ENCODE measurements at places on chromosomes 1 and 21.

GRCh38 chr1:16925635-16926490 lies 4.1 kb downstream of the CROCC start:
- no peak for DNase-seq

DNA sequence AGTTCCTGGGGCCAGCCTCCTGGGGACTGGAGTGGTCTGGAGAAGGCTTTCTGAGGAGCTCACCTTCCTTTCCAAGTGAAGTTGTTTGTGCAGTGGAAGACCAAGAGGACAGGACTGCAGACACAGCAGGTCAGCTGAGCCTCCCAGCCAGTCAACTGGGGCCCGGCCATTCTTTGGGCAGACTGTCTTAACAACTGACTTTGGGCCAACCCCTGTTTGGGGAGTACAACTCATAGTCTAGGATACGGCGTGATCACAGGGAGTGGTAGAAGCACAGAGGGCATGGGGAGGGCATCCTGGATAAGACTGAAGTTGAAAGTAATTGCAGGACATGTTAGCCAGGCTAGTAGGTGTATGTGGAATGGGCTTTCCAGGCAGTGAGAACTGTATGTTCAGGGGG lies 50.3 kb downstream of the PGM1 start:
- no peak for DNase-seq

DNA sequence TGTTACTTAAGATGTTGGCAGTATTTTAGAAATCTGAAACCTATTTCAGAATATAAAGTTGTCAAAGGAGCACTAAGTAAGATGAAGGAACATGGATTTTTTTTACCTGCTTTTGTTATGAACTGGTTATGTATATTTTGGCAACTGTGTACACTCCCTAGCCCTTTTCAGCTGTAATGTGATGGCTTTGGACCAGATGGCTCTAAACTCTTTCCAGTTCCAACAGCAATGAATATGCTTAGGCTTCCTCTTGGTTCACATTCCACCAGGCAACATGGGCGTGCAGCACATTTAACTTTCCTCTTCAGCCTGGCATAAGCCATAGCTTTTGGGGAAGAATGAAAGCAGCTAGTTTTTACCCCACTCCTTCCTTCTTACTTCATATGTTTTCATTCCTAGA lies 95.6 kb upstream of the ADAMTS5 start:
- DNase-seq: no peak

- DNase-seq: peak; percentile 13
Measured at GRCh38 chr1:111441573-111442192, 7.4 kb downstream of the WDR77 start.

DNA sequence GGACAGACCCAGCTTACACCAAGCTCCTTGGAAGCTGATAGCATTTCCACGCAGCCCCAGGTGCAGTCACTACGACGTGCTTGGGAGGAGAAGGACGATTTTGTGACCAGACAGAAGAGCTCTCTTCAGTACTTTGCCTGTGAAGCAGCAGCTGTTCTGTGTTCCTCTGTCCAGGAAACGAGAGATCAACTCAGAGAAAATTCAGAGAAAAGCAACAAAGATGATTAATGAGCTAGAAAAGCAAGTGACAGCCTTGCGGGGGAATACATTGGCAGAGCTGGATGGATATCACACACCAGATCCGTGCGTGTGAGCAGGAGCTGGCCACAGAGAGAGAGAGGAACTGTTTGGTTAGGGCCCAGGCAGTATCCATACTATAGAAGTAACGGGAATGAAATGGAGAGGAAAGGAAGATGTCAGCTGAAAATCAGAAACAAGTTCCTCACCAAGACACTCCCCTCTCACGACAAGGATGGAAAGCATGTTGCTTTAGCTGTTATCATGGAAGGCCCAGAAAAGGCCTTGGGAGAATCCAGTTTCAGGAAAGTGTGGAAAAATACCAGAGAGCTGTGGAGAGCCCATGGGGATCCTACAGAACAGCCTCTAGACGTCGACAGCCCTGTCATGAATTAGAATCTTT lies 106.2 kb downstream of the TOMM20 start:
- no peak for DNase-seq

GRCh38 chr1:212007886-212008285 lies 27.5 kb downstream of the INTS7 start:
- DNase-seq: no peak

GRCh38 chr1:66542811-66543767 lies 9.1 kb downstream of the SGIP1 start:
- no peak for DNase-seq

DNA sequence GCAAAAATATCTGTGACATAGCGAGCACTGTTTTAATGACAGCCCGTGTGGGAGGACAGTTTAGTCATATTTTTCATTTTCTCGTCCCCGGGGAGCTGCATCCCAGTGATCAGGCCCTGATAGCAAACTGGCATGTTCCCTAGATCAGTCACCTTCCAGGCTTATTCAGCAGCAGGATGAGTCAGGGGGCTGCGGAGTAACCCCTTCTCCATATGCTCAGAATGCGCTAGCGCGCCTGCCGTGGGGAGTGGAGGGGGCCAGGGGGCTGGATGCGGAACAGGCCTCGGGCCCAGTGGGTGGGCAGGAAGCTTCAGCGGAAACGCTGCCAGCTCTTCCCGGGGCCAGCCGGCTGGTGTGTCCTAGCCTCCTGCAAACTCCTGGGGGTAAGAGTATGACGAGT lies 94.0 kb downstream of the KCND3 start:
- DNase-seq: no peak

- DNase-seq: no peak
Measured at GRCh38 chr1:150965605-150966004, 9.0 kb downstream of the CERS2 start.

- DNase-seq: no peak
Measured at GRCh38 chr1:228420968-228421826, 4.5 kb upstream of the TRIM17 start.

DNA sequence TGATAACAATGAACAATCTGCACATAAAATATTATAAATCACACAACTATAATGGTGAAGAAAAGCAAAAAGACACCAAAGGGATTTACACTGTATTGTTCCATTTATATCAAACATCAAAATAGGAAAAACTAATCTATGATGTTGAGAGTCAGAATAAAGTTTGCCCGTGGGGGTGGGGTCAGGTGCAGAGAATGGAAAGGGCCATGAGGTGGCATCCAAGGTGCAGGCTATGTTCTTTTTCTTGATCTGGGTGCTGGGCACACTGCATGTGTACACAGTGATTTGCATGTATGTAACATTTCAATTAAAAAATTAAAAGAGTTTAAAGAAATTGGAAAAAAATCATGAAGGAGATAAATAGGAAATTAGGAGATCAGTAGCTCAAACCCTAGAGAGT lies 127.3 kb downstream of the DSCAM start:
- DNase-seq: no peak

- no peak for DNase-seq
Measured at GRCh38 chr1:104933846-104934245, 1184.1 kb downstream of the AMY1C start.

GRCh38 chr1:247334378-247335133 lies 2.9 kb upstream of the ZNF496 start:
- no peak for DNase-seq

DNA sequence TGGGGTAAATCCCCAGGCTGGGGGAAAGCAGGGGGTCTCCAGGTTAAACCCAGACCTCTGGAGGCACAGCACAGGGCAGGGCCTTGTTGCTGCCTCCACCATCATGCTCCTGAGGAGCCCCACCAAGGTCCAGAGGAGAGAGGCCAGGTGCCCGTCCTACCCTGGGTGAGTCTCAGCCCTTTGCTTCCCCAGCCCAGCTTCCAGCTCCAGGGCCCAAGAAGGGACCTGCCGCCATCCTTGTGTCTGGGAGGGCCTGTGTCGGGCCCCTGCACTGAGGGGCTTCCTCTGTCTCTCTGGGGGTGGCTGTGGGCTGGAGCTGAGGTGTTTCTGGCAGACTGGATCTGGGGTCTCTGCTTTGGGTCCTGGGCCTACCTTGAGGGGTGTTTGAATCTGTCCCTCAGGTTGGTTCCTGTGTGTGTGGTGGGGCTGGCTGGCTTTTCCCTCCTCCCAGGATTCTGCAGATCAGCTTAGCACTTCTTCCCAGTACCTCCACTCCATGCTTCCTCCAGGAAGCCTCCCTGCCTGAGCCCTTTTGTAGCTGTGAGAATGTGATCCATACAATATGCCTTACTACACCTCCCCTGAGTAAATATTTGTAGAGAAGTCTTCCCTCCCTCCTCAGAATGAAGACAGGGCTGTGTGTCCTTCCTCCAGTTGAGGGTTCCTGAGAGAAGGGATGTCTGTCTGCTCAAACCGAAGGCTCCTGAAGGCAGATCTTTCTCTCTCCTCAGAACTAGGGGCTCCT lies 6.2 kb downstream of the GPR3 start:
- no peak for DNase-seq

GRCh38 chr1:27655151-27655937 lies 16.6 kb downstream of the IFI6 start:
- no peak for DNase-seq

GRCh38 chr1:53982763-53983104 lies 35.3 kb downstream of the LDLRAD1 start:
- DNase-seq: no peak

All from activated CD4-positive, CD25-positive, alpha-beta regulatory T cell (primary cell).